ENCODE measurements at places on chromosomes 12 and 14.
A peak's percentile ranks its signal among the peaks of the same experiment; 100 is the strongest.

- peak; percentile 50 for DNase-seq
These were observed 87.3 kb downstream of the PHLDA1 start for GRCh38 chr12:75944097-75944904.

GRCh38 chr12:56645201-56645716 is 525 bp downstream of the ATP5F1B start:
- DNase-seq: no peak

- peak; percentile 19 for DNase-seq
These were observed 45.5 kb upstream of the PTPRR start for GRCh38 chr12:70966046-70966445.

GRCh38 chr12:12046401-12046800 is 24.3 kb upstream of the BCL2L14 start:
- no peak for DNase-seq

DNA sequence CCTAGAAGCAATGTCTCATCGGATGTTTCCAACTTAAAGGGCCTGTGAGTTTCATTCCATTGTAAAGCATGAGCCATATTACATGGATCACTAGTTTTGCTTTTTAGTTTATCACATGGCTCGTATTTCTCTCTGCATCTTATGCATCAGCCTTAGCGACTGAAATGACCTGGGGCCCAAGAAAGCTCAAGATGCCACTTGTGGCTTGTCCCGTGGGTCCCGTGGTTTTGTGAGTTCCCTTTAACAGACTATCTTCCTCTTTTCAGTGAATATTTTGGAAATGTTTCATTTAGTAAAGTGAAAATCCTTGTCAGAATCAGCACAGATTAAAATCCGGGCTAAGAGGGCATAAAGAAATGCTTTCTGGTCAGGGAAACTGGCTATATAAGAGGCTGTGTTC is 86.2 kb upstream of the PPM1H start:
- DNase-seq: peak; percentile 79

- DNase-seq: no peak
These were observed 34.7 kb upstream of the STK38L start for GRCh38 chr12:27209257-27209910.

DNA sequence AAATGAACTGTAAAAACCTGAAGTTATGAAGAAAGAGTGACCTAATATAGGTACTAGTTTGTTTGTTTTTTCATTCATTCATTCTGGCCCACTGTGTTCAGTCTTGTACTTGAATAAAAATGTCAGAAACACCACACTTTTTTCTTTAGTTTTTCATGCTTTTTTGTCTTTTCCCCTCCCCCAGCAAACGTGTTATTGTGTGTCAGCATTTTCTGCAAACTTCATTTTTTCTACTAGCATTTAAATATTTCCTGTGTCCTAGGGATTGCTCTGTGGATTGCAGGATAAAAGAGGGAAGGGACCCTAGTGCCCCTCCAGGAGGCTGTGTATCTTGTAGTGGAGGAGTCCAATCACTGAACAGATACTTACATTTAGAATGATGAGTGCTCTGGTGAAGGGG is 42.2 kb downstream of the ETNK1 start:
- no peak for DNase-seq

DNA sequence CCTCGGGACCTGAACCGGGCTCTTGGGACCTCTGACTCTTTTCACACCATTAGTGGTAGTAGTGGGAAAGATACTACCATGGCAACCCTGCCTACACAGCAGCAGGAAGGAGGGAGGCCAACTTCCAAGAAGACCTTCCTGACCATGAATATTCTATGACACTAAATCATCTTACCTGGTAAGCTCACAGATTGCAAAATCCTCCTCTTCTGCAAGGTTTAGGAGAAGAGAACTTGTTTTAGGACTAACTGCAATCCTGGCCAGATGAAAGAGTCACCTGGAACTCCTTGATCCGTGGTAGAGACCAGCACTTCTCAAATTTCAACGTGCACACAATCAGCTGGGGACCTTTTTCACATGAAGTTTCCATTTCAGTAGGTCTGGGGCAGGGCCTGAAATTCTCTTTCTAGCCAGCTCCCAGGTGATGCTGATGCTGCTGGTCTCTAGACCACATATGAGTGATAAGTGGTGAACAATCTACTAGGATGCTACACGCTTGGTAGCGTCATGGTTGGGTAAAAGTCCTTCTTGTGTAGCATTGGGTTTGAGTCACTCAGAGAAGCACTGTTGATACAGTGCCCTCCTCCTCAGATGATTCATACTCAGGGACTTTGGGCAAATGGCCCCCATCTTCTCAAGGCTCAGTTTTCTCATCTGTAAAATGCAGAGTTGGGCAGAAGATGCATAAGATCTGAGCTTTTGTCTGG is 35.6 kb upstream of the FICD start:
- no peak for DNase-seq

- DNase-seq: no peak
These were observed 160.5 kb downstream of the PAH start for GRCh38 chr12:102756530-102756929.

DNA sequence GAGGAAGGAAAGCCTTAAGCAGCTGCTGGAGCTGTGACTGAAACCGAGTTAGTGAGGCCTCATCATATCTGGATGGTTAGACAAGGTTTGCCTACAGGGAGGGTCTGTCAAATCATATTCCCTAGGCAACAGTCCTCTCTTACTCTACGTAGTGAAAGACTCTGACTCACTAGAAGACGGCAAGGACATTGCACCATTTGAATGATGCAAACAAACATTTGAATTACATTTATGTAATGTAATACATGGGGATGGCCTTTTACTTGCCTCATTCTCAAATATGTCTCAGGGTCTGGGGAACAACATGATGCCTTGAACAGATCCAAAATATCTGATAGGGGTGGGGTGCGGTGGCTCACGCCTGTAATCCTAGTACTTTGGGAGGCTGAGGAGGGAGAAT is 29.8 kb upstream of the STRAP start:
- DNase-seq: no peak

DNA sequence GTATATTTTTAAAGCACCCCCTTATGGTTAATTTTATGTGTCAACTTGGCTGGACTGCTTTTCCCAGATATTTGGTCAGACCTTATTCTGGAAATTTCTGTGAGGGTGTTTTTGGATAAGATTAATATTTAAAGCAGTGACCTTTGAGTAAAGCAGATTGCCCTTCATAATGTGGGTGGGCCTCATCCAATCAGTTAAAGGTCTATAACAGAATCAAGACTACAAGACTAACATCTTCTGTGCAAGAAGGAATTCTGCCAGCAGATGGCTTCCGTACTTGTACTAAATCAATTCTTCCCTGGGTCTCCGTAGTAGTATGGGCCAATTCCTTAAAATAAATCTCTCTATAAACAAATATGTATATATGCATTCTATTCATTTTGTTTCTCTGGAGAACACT is 257.6 kb downstream of the ETNK1 start:
- DNase-seq: no peak

DNA sequence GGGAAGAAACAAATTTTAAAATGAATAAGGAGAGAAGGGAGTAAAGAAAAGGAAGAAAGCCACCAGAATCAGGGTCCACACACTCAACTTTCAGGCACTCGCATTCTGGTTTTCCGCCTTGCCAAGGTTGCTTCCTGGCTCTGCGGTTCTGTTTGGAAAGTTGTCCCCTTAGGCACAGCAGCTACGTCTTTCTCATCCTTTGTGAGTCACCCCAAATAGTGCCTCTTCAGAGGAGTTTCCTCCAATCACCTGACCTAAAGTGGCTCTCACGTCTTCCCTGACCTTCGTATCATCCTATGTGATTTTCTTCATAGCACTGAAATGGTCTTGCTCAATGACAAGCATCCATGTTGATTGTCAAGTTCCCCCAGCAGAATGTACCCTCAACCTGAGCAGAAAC is 99.5 kb upstream of the TMCC3 start:
- no peak for DNase-seq

- no peak for DNase-seq
These were observed 208.3 kb downstream of the EMP1 start for GRCh38 chr12:13404631-13405473.

- no peak for DNase-seq
These were observed 17.7 kb upstream of the GSC start for GRCh38 chr14:94787655-94788054.

- no peak for DNase-seq
These were observed 481.1 kb downstream of the DIO2 start for GRCh38 chr14:79730196-79730595.

DNA sequence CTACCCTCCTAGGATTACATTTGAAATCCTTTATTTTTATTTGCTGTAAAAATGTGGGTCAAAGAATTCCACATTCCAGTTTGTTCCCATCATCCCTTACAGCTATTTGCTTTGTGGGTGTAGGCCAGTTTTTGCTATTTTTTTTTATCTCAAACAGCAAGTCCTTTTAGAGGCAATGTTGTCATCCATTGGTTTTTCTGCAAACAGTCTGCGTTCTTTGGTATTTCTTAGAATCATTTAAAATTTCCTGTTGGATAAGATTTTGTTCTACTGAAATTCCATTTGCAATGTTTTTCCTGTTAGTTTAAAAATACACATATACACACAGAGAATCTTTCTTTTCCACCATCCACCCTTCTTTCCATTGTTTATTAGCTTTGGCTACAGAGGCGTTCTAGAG is 53.3 kb upstream of the STK38L start:
- no peak for DNase-seq
